Right ventricle myocardium inferior (tissue), 1 donor: ENCODE measurements at places on chromosomes 6 and 20.

DNA sequence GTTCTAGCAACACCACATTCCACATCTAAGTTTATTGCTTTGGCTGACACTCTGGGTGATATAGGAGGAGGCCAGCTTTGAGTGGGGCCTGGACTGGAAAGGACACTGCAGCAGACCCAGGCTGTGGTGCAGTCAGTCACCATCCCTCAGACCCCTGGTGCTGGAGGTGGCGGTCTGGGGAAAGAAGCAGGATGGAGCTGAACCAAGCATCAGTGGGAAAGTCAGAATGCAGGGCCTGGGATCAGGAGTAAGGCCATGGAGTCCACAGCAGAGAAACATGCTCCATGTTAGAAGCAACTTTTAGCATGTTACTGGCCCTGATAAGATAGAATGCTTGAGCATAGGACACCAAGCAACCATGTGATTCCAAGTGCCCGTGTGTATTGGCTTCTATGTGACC lies 5.9 kb downstream of the HLA-A start:
- DNase-seq: no peak

DNA sequence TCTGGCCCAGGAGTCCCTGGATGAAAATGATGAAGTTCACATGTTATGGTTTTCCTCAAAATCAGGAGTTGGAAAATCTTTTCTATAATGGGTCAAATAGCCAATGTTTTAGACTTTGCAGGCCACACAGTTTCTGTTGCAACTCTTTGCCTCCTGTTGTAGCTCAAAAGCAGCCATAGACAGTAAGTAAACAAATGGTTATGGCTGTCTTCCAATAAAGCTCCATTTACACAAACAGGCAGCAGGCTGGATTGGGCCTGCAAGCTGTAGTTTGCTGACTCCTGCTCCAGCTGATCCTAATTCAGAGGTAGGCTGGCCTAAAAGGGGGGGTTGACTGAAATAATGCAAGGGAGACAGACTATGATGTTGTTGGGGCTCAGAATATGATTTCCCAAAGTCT lies 33.0 kb downstream of the METTL24 start:
- no peak for DNase-seq

DNA sequence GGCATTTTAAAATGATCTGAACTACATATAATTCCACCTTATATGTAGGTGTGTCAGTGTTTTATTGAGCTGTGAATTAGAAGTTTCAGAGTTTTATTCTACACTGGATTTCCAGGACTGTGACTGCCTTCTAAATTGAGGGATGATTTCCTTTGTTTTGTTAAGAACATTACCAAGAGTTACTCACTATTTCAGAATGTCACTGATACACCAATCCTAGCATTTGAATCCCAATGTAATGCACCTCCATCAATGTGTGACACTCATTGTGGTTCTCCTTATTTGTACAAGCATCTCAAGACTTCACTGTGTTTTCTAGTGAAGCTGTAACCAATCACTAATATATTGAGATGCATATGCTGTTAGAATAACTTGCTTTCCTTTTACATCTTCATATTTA lies 86.8 kb downstream of the PLCB1 start:
- DNase-seq: no peak

GRCh38 chr6:56642366-56643261 lies at the start of gene DST:
Gene DST, minus strand, starts transcription at chr6:56642889.
- DNase-seq: no peak

DNA sequence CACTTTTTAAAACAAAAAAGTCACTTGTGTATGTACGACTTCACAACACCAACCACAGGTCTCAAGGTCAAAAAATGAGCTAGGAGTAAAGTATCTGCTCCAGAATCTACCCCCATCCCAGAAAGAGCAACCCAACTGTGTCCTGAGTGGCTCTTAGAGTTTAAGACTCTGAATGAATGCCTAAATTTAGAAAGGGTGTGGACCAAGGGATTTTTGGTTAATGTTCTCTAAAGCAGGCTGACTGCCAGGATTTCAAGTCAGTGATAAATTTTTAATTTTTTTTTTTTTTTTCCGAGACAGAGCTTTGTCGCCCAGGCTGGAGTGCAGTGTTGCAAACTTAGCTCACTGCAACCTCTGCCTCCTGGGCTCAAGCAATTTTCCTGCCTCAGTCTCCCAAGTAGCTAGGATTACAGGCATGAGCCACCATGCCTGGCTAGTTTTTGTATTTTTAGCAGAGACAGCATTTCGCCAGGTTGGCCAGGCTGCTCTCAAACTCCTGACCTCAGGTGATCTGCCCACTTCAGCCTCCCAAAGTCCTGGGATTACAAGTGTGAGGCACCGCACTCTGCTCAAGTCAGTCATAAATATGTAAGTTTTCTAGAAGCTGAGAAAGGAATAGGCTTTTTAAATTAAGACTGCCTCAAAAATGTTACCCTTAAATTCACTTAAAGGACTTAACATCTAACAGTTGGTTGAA lies 20.2 kb downstream of the STAU1 start:
- DNase-seq: no peak

DNA sequence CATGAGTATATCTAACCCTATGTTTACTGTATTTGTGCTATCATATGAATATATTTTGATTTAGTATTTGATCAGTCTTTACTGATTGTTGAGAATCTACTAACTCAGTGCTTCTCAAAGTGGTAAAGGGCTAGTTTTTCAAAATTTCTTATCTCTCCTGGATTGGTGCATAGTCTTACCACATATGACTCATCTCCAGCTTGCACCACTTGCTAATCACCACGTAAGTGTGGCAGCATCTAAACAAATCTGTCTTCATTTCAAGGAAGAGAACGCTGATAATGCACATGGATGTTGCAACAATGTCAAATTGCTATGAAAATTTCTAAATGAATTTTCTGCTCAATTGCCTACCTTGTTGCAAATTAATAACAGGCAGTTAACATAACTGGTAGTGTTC lies 299.5 kb downstream of the PAX1 start:
- DNase-seq: no peak

GRCh38 chr20:18326990-18327389 lies 38.7 kb downstream of the ZNF133 start:
- DNase-seq: no peak

DNA sequence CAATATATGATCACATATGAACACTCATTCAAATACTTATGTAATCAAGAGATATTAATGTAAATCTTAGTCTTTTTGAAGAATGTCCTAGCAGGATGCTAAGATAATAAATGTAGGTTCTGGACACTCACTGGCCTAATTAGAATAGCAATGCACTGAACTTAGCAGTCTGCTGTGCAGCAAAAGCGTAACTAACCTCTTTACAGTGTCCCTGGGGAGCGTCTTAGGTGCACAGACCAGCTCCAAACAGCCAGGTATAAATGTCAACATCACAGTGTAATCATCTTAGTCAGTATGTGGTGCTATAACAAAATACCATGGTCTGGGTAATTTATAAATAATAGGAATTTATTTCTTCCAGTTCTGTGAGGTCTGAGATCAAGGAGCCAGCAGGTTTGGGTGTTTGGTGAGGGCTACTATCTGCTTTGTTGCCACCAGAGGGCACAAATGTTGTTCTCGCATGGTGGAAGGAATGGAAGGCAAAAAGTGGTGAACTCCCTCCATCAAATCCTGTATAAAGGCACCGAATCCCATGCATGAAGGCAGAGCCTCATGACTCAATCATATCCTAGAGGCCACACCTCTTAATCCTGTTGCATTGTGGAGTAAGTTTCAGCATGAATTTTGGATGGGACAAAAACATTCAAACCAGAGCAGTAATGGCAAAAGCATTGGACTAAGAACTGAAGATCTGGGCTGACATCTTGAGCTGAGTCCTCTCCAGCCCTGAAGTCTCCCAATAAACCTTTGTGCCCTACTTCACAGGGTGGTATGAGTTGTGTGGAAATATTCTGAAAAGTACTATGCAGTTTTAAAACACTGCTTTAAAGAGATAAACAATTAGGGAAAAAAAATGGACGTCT lies 41.8 kb upstream of the FOXO3 start:
- DNase-seq: no peak

DNA sequence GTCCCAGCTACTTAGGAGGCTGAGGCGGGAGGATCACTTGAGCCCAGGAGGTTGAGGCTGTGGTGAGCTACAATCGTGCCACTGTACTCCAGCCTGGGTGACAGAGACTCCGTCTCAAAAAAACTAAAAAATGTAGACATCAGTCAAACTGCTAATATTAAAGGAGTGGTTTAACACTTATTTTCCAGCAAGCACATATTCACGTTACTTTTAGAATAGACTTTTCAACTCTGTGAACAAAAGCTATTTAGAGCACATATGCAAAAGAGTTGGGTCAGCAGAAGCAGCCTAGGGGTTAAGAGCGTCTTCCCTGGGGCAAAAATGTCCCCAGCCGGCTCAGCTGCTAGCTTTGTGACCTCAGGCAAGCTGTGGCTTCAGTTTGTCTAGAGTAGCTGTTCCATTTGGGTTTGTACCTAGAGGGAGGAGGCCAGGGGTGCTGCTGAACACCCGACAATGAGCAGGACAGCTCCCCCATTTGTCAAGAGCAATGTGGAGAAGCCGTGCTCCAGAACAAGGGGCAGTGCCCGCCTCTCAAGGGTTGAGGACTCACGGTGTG lies 62.5 kb upstream of the PTGIS start:
- no peak for DNase-seq

- DNase-seq: no peak
Observed at GRCh38 chr20:14673164-14673563, 335.8 kb upstream of the FLRT3 start.

- no peak for DNase-seq
Observed at GRCh38 chr6:169786349-169786748, 34.9 kb downstream of the ERMARD start.

DNA sequence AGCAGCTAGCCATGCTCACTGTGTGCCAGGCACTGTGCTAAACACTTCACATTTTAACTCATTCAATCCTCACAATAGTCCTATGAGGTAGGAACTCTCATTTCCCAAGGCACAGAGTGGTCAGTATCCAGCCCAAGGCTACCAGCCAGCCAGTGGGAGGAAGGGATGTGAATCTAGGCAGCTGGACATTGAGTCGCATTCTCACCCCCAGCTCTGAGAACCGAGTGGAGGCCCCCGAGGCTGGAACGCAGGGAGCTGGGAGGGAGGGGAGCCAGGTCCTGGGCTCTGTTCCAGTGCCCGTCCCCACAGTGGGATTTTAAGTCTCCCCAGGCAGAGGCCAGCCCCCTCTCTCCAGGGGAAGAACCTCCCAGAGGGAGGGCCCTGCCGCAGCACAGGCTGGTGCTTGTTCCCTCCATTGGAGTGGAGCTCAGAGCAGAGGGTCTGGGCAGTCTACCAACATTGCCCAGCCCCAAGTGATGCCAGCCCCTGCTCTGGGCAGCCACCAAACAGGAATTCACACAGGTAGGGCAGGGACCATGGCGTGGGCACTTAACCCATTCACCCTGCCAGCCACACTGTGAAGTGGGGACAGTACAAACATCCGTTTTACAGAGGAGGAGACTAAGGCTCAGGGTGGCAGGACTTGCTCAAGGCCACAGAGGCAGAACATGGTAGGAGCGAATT lies 131.3 kb downstream of the CEBPB start:
- no peak for DNase-seq

- DNase-seq: no peak
Observed at GRCh38 chr6:98532004-98532403, 302.4 kb upstream of the POU3F2 start.

- no peak for DNase-seq
Observed at GRCh38 chr6:85556992-85557668, 36.5 kb downstream of the SNX14 start.

DNA sequence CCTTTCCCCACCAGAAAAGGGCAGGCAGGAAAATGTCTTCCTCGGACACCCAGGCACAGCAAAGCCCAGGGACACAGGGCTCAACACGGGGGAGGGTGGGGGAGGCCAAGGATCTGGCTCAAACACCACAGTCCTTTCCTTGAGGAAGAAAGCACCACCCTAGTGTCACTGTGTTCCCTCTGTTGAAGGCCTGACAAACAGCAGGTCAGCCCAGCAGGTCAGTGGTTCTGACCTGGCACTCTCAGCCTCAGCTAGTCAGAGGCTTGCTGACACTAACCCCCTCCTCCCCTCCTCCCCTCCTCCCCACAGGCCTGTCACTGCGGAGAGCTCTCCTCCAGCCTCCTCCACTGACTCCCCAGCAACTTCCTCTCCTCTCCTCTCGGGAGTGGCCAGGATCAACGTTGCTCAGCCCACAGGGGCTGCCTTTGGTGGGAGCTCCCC lies 239.6 kb downstream of the LRFN2 start:
- no peak for DNase-seq

- peak; percentile 27 for DNase-seq
Observed at GRCh38 chr20:48192109-48192508, 406.8 kb upstream of the SULF2 start.

DNA sequence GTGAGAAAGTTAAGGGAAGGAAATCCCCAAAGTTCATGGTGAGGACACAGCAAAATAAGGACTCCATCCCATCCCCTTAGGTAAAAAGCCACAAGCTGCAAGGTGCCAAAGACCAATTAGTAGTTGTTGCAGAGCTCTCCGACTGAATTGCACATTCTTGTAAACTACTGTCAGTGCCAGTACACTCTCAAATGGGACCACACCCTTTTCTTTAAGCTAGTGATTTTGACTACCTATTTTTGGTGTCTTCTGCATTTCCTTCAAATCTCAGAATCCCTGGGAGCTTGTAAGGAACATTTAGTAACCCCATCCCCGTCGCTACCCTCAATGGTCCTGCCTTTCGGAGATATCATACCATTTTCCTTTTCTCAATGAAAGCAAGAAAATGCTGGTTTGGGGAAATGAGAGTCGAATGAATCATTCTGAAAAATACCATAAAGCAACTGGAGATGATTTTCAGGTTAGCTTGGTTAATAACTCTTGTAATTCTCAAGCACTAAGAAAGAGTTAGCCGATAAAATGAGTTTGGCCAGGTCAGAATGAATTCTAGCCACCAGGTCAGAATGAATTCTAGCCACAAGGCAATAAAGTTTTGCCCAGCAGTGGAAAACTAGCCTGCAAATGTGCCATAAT lies 5.2 kb upstream of the HMGN3 start:
- no peak for DNase-seq

DNA sequence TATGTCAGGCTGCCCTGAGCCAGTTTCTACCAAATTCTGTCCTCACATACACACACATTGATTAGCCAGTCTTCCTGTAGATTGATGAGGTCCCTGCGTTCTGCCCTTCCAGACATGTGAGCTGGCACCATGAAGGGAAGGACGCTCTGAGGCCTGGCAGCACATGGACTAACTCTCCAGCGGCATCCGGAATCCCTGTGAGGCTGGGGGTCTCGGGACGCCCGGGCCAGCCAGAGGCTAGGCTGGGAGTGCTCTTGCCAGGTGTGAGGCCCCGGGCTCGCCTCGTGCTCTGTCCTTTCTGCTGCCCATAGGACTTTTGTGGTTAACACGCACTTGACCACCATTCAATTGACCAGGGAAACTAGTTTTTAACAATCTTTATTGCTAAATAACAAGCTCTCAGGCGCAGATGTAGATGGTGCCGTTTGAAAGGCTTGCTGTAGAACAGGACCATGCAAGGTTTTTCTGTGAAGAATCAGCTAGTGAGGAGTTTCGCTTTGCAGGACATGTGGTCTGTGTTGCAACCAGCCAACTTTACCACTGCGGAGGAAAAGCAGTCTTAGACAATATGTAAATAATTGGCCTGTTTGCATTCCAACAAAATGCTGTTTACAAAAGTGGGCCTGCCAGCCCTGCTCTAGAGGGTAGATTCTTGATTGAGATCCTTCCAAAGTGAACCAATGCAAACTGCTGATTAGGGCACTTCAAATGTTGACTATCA lies 29.3 kb downstream of the FOXF2 start:
- no peak for DNase-seq

- DNase-seq: no peak
Observed at GRCh38 chr6:16769986-16770376, 8.7 kb upstream of the ATXN1 start.
